ENCODE measurements at places on chromosomes 3 and 15.

DNA sequence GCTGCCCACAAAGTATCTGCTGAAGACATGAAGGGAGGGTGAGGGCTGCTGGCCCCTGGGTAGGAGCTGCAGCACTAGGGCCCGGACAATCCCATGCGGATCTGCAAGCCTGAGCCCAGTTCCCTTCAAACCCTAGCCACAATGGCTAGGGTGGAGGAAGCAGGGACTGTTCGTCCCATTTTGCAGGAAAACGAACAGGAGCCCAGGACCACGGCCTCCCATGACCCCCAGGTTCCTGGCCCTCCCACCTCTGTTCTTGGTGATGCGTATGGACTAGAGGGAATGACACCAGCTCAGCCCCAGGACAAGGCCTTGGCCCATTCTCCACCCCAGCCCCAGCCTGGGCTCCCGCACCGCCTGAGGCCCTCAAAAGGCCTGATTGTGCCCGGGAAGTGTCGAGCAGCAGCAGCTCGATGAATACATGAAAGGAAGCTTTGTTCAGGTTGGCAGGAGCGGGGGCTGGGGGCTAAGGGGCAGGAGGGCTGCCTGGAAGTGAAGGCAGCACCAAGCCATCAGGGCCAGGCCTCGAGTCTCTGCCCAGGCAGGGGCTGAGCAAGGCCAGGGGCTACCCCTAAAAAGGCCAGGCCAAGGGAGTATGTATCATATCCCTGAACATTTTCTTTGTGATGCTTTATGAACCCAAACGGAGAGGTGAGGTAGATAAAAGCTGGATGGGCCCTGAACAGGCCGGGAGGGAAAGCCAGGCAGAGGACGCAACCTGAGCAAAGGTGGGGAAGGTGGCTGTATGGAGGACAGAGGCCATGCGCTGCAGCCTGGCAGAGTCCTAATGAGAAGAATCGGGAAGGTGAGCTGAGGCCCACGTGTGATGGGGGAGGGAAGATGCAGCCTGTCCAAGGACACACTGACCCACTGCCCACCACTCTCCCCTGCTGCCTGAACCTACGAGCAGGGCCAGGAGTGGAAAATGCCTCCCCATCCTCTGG is 12.2 kb downstream of the SEMA7A start:
- DNase-seq, result no peak

DNA sequence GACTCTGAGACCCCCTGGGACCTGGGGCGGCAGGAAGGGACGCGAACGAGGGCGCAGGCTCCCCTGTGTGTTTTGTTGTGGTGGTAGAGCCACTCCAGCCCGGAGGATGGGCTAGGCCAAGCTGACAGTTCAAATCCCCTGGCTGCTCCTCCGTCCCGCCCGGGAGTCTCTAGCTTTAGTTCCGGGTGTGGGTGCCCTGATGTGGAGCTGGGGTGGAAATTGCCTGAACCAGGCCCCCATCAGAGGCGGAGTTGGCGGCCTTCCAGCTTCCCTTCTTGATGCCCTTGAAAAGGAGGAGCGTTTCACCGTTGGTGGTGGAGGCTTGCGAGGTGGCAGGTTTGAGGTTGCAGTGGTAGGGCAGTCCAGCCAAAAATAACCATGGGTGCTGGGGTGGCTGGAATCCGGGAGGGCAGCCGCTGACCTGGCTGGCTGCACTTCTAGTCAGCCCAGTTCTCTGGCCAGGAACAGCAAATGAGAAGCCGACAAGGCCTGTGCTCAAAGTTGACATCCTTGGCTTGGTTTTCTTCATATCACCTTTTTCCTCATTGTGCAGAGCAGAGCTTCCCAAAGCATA is 817 bp downstream of the CLK3 start:
- peak; percentile 54 for DNase-seq

- DNase-seq, result peak; percentile 22
These were observed 28.1 kb downstream of the NR1I2 start for GRCh38 chr3:119810018-119810435.

- DNase-seq, result no peak
These were observed 275.5 kb downstream of the SHOX2 start for GRCh38 chr3:157830556-157831236.

- no peak for DNase-seq
These were observed 22.4 kb upstream of the TGFBR2 start for GRCh38 chr3:30583973-30584372.

DNA sequence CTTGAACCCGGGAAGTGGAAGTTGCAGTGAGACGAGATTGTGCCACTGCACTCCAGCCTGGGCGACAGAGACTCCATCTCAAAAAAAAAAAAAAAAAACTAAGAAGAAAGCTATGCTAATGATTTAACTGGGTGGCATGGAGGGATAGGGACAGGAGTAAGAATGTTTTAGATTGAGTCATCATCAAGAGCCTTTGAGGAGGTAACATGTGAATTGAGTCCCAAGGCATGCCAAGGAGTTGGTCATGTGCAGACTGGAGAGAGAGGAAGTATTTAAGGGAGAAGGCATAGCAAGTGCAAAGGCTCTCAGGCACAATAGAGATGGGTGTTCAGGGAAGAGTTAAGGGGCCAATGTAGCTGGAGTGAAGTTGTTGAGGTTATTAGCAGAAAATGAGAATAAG is 9.1 kb downstream of the BNC1 start:
- no peak for DNase-seq

DNA sequence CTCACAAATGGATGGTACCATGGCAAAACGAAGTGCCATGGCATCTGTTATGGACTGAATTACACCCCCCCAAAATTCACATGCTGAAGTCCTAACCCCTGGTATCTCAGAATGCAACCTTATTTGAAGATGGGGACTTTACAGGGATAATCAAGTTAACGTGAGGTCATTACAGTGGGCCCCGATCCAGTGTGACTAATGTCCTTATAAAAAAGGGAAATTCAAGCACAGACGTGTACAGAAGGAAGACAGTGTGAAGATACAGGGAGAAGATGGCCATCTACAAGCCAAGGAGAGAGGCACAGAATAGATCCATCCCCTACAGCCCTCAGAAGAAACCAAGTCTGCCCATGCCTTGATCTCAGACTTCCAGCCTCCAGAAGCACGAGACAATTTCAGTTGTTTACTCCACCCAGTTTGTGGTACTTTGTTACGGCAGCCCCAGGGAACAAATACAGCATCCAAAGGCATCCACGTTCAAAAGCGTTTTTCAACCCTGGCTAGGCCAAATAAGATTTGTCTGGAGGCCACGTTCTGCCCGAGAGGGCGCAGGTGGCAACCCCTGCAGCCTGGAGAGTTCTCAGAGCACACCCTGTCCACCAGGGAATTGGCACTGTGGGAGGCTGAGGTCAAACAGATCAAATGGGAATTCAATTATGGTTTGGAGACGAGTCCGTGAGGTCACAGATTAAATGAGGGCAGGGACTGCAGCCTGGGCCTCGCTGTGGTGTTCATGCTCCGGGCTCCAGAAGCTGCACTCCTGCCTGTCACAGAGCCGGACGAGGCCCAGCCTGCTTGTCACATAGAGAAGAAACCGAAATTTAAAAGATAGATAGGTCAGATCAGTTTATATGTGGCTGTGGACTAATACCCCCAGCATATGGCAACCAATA is 494.8 kb downstream of the SHQ1 start:
- no peak for DNase-seq

- no peak for DNase-seq
These were observed 30.9 kb upstream of the SPSB4 start for GRCh38 chr3:141020143-141020830.

- no peak for DNase-seq
These were observed 247.3 kb upstream of the KCNH8 start for GRCh38 chr3:18900994-18901393.

DNA sequence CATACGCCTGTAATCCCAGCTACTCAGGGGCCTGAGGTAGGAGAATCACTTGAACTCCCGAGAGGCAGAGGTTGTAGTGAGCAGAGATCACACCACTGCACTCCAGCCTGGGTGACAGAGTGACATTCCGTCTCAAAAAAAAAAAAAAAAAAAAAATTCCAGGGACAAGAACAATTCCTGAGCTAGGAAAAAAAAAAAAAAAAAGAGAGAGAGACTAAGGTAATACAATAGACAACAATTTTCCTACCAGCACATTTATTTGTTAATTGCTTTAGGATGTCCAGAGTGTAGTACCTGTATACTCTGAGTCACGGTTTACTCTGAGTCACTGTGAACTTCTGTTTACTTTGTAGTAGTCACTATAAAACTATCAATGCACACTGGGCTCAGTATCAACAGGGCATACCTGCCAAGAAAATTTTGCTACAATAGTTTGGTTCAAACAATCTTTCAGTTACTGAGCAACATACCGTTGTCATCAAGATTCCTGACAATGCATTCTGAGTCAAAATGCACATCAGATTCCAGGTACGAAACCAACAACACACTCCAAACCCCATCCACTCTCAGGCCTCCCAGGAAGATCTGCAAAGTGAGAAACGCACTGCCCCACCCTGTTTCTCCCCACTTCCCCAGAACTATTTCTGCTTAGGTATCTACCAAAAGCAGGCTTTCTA is 28.3 kb downstream of the IGF2BP2 start:
- DNase-seq, result peak; percentile 48

DNA sequence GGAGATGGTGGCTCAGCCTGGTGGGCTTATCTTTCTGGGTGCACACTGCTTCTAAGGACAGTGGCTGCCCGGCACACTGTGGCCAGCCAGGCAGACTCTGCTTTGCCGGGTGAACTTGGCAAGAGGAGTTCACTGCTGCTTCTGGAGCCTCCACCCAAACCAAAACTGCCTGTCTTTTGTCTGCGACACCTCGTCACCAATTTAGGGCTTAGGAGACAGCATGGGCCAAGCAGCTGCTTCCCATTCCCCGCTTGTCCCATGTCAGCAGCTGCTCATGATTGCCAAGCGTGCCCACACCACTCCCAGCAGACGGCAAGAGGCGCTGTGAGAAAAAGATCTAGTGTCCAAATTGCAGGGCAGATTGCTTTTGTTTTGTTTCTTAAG is 57.3 kb downstream of the LSM3 start:
- no peak for DNase-seq

DNA sequence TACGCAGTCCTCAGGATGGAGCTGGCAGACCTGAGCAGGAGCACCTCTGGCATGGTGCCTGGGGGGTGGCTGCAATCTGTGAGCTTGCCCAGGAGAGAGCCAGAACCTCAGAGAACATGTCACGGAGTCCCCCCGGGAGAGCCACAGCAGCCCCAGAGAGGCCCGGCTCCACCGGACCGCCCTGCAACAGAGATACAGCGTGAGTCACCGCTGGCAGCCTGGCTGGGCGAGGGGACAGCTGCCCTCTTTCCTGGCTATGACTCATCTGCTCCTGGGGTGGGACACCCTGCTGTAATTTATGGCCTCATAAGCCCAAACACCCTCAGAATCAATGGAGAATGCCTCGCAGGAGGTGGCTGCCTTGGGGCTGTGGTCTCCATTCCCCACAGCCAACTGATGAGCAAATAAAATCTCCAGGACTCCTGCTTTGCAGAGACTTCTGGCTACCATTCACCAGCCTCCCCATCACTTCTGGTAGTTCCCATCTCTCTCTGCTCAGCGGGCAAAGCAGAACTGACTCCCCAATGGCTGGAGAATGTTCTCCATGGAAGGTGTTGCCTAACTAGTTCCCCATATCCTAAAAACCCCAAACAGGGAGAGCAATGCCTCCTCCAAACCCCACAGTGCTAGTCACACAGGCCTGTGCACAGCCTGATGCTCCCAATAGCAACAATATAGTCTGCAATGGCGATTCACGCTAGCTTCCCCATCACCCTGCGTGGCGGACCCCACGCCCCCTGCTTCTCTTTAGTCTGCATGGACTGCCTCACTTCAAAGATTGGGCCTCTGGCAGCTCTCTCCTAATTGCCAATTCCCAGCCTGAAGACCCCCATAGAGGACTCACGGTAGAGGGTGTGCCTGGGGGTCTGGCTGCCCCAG is 21.6 kb downstream of the ACSBG1 start:
- no peak for DNase-seq

GRCh38 chr3:46923559-46924350 is 46.2 kb downstream of the PTH1R start:
- peak; percentile 14 for DNase-seq

- no peak for DNase-seq
These were observed 47.6 kb downstream of the PHLDB2 start for GRCh38 chr3:111906656-111907055.

DNA sequence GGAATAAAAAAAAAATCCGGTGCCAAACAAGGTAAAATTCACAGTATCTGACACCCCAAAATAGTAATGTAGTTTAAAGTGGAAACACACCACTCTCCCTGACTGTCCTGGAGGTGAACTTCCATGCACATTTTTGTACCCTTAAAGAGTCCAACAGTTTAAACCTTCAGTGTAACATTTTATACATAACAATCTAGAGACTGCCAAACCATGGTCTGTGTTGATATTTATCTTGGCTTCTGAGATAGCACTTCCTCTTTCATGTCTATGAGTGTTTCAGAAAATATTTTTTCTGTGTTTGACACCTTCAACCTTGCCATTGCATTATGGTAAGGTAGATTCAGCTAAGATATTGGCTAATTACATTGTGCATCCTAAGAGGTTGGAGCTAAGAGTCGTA is 13.9 kb downstream of the TMEM45A start:
- no peak for DNase-seq

GRCh38 chr15:74653426-74654102 is 37.9 kb downstream of the CLK3 start:
- peak; percentile 13 for DNase-seq

DNA sequence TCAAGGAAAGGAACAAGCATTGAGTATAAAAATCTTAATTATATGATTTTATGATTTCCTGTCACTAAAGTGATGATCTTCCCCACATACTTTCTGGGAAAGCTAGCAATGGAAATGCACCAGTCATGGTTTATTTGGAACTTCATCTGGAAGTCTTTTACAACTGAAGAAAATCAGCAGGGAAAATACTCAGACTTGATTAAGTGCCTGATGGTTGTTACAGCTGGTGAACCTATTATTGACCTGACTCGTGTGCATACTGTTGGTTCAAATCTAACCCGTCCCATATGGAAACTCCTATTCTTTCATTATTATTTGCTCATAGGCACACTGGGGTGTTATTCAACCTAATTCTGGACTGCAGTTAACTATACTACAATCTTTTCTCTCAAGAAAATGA is 701.8 kb upstream of the CCDC54 start:
- DNase-seq, result no peak

DNA sequence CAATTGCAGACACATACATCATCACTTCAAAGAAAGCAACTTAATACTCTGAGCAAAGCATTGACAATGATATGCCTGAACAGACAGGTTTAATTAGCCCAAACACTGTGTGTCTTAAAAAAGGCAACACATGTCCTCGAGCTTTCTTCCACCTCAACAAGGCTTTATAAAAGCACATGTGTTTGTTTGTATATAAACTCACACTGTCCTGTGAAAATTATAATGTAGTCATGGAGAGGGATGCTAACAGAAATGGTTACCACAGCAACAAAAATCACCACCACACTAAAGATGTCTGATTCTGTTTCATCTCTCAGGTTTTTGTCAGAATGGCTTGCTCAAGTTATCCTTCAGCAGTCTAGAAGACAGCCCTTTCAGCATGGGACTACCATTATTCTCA is 314.7 kb downstream of the MAGI1 start:
- no peak for DNase-seq

DNA sequence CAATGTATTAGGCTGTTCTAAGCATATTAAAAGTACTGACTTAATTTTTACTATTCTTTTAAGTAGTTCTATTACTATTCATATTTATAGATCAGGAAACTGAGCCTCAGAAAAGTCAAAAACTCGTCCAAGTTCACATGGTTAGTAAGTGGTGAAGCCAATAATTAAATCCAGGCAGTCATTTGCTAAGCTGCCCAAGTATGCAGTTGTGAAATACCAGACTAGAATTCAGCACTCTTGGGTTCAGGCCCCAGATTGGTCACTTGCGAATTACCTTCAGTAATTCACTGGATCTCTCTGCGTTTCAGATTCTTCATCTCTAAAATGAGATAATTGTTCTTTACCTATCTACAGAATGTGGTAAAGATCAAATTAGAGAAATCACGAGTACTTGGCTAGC is 161.9 kb upstream of the CADPS start:
- DNase-seq, result no peak

Measured in NCI-H2029 (cell line).